ENCODE measurements at places on chromosomes 1 and 21.

- DNase-seq: peak; percentile 41
Observed at GRCh38 chr1:13813398-13814012, 113.5 kb downstream of the PRDM2 start.

- no peak for DNase-seq
Observed at GRCh38 chr1:192639607-192640368, 3.8 kb downstream of the RGS13 start.

DNA sequence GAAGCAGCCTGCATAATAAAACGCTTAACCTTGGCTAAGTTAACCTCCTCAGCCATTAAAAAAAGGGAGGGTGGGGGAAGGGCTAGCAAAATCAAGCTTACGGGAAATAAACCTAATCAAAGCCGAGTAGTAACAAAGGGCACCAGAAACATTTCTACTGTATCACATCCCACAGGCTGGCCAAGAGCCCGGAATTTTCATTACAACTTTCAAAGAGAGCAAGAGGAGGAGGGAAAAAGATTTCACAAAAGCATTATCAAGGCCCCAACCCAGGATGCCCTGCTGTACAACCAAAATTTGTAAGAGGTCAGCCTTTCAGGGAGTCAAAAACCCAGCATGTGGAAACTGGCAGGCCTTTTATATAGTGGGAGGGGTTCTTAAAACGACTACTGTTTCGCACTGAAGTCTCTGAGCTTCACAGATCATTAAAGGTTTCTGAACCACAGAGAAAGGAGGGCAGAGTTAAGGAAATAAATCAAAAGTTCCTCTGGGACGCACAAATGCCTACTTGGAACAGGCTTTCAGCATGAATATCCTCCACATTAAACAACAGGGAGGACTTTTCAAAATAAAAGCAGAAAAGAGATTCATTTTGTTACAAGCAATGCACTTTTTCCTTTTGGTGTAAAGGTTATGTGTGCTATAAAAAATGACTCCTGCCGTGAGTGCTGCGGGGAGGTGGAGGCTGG lies 90.4 kb downstream of the SLC45A1 start:
- no peak for DNase-seq

DNA sequence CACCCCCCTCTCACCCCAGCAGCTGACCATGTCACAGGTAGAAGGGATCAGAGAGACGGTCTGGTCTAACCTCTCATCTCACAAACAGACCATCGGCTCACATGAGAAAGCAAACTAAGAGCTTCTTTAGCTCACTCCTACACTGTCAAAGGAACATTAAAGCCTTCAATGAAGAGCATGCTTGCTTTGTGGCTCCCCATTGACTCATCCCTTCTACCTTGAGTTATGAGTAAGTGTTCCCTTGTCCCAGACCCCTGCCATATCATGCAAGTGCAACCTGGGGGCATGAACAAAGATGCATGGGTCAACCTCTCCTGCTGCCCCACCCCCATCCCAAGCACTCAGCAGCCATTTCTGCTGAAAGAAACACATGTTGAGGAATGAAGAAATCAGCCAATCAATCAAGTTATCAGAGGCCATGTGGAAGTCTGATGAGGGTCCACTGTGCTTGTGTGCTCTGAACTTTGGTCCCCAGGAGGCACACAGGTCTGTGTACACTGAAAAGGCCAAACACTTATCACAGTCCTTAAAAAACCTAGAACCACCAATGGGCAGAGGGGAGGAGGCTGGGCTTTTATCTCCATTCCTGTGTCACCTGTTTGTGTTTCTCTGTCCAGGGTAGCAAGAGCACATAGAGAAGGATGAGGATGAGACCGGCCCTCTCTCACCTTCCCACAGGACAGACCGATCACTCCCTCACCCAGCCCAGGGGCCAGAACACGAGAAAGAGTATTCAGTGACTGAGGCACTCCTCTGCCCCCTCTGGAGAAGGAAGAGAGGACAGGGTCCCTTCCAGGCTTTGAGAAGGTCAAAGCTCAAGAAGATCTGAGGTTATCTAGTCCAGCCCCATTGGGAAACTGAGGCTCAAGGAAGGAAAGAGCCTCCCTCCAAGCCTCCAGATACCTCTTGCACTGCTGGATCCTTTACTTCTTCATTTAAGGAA lies 9.5 kb downstream of the ETNK2 start:
- DNase-seq: no peak

- DNase-seq: no peak
Observed at GRCh38 chr21:17455451-17455850, 57.4 kb upstream of the CXADR start.

- DNase-seq: no peak
Observed at GRCh38 chr1:154813846-154814505, 56.1 kb downstream of the KCNN3 start.

DNA sequence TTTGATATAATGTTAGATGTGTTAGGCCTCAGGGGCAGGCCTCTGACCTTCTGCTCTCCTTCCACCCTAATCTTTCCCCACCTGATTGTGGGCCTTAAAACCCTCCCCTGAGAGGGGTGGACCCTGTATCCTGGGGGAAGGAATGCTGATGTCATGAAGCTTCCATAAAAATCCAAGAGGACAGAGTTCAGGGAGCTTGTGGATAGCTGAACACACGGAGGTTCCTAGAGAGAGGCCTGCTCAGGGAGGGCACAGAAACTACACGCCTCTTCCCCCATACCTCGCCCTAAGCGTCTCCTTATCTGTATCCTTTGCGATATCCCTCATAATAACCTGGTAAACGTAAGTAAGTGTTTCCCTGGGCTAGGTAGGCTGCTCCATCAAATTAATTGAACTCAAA lies 4.3 kb downstream of the MFN2 start:
- DNase-seq: no peak

DNA sequence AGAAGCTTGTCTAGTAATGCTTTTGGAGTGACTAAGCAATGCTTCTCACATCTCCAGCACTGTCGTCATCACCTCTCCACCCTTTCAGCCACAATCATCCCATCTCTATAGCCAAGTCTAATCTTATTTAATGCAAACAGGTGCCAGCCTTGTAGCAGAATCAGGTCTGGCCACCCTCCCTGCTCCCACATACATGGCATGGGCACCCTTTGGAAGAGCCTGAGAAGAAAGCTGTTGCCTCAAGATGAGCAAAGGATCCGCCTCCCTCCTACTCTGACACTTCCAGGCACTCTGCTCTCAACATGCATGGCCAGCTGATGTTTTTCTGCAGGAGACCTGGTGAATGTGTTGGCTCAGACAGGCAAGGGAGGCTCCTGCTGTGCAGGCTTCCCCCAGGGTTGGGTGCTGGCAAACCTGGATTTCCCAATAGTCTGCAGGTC lies 113.1 kb upstream of the GRIK3 start:
- DNase-seq: no peak

- DNase-seq: no peak
Observed at GRCh38 chr1:212529211-212529741, 79.3 kb upstream of the ATF3 start.

DNA sequence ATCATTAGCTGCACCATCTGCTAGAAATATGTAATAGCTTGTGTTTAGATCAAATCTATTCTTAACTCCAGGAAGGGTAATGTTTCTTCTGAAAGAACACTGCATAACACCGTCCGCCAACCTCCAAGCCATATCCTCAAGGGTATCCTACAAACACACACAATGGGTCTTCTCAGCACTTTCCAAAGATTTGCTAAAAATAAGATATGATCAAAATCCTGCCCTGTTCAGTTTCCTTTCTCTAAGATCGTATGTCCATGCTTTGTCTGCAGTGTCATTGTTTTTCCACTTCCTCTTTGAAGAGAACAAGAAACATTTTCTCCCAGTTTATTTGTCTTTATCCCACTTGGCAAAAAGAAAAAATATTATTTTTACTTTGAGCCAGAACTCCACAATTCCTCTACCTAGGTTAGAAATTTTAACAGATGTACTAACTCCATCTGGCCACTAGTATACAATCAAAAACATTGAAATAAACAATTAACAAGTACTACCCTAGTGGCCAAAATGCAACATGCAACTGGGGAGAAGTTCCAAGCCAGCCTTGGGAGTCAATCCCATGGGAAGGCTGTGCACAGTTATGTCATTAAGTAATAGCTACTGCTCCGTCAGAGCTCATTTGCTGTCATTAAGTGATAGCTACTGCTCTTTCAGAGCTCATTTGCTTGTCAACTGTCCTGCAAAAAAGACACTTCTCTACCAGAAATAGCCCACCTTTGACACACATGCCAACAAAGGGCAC lies 37.8 kb downstream of the FRRS1 start:
- DNase-seq: no peak

GRCh38 chr1:23163395-23163794 lies 5.3 kb downstream of the LUZP1 start:
- DNase-seq: no peak

DNA sequence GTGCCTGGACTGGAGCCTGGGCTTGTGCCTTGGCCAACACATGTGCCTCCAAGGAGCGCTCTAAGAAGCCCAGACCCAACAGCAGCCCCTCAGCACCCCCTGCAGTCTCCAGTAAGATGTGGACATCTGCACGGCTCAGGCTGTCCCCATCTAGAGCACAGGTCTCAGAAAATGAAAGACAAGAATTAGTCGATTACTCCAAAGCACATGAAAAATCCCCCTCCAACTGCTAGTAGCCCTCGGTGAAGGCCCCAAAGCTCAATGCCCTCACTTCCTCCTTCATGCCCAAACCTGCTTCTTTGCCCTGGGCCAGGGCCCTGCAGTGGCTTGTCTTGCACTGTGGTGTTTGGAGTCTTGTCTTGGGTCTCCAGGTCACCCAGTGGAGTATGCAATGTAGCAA lies 21.9 kb upstream of the ERO1B start:
- DNase-seq: no peak

DNA sequence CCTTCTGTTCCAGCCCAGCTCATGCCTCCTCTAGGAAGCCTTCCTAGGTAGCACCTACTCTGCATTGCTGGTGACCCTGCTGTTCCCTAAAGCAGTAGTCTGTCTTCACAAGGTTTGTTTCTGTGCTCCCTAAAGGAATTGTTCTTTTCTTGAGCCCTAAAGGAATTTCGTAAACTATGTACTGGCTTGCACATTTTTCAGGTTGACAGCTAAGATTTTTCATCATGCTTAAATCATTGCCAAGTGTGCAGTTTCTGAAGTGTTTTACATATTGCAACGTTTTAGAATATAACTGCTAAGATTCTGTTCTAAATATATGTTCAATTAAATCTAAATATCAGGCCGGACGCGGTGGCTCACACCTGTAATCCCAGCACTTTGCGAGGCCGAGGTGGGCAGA lies 13.1 kb downstream of the S100A16 start:
- no peak for DNase-seq

DNA sequence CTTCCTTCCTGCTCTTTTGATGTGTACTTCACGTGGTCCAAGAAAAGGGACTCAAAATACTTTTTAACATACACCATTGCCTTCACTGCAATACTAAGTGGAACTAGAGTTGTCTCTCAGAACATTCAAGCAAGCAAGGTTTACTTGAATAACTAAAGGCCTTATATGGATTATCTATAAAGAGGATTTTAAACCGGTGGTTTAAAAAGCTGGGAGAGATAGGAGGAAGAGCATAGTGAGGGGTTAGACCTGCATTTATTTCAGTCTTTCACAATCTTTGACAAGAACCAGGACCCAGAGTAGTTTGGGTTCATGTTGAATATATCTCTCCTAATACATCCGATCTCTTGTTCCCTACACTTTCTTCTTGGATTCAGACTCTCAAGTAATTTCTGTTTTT lies 6.9 kb downstream of the S1PR1 start:
- DNase-seq: no peak

GRCh38 chr1:55156093-55156492 lies 59.1 kb downstream of the USP24 start:
- no peak for DNase-seq

GRCh38 chr1:243917177-243917862 lies 67.3 kb upstream of the AKT3 start:
- no peak for DNase-seq

- DNase-seq: no peak
Observed at GRCh38 chr1:87852410-87853161, 523.9 kb downstream of the LMO4 start.

- no peak for DNase-seq
Observed at GRCh38 chr1:11920239-11920903, 5.9 kb downstream of the KIAA2013 start.

GRCh38 chr1:152440635-152441471 lies 26.8 kb upstream of the CRNN start:
- peak; percentile 72 for DNase-seq

DNA sequence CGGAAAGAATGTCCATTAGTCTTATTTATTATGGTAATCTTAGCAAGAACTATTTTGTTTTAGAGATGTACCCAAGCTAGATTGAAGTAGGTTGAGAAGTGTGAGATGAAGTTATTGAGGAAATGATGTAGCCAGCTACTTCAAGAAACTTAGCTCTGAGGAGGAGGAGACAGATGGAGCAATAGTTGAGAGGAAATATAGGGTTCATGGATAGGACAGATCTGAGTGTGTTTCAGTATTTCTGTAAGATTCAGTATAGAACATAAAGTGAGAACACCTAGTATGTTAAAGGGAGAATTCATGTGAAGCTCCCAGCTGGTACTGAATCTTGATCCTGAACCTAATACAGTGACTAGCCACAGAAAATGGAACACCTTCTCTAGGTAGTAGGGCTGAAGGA lies 28.9 kb downstream of the TSNAX start:
- DNase-seq: no peak

All from HuH-7.5 (cell line).